ENCODE measurements at places on chromosomes 12 and 14.
A peak's percentile ranks its signal among the peaks of the same experiment; 100 is the strongest.

DNA sequence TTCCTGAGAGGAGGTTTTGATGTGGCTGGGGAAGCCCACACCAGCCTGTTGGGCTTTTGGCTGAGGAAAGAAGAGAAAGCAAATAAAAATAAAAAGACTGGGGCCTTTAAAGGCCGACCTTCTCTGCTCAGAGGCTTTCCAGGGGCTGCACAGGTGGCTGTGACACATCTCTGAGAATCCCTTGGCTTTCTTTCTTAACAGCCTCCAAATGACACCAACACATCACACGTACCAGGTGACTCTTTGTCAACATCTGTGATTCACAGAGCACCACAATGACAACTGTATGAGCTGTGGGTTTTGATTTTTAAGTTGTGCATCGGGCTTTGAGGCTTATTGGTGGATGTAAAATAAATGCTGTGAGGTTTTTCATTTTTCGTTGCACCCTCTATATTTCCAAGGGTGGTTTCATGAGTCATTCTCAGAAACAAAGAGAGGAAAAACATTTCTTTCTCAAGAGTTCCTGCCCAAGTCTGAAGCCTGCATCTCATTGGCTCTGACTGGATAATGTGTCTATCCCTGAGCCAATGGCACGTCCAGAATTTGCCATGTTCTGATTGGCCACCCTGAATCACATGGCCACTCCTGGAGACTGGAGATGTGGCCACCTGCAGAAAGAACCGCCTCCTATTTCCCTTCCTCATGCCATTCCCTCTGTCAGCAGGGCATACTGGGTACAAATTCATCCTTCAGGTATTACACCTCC, 349.0 kb downstream of the GLT1D1 start:
- no peak for DNase-seq

- no peak for DNase-seq
Observed at GRCh38 chr14:80634106-80634758, 307.3 kb downstream of the CEP128 start.

DNA sequence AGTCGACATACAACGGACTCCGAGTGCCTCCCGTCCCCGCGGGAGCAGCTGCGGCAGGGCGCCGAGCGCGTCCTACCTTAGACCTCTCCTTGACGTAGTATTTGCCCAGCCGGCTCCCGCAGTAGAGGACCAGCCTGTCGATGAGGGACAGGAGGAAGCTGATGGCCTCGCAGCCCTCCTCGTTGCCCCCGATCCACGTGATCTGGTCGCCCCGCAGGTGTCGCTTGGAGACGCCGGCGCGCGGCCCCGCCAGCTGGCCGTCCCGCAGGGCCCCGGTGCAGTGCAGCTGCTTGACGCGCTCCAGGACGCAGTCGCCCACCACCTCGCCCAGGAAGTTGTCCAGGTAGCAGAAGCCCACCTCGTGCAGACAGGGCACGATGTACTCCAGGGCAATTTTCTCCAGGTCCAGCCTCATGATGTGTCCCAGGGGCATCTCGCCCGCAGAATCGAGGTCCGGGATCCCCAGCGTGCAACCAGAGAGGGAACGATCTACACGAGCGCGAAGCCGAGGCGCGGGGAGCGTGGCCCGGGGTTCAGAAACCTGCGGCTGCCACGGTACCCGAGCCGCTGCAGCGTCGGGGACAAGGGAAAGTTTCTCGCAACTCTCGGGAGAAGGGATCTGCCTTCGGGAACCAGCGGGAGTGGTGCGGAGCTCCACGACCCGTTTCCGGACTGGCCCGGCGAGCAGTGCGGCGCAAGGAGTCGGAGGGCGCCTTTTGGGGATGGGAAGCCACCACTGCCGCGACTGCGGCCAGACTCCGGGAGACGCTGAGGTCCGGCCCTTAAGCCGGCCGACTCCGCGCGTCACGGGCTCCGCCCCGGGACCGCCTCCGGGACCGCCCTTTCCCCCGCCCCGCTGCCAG, at the start of gene EGLN3:
TSS of gene EGLN3 (minus strand) at position 755 of the 863 bp plus-strand sequence. CDS start at position 433, 322 bp downstream.
- peak; percentile 97 for DNase-seq

- DNase-seq: no peak
Observed at GRCh38 chr14:95497561-95498011, 18.9 kb downstream of the SYNE3 start.

- DNase-seq: no peak
Observed at GRCh38 chr12:62969695-62970094, 34.7 kb upstream of the PPM1H start.

GRCh38 chr12:24947541-24948419, 1.1 kb downstream of the BCAT1 start:
- DNase-seq: no peak

GRCh38 chr12:56082382-56082781, 2.4 kb downstream of the ERBB3 start:
- no peak for DNase-seq

DNA sequence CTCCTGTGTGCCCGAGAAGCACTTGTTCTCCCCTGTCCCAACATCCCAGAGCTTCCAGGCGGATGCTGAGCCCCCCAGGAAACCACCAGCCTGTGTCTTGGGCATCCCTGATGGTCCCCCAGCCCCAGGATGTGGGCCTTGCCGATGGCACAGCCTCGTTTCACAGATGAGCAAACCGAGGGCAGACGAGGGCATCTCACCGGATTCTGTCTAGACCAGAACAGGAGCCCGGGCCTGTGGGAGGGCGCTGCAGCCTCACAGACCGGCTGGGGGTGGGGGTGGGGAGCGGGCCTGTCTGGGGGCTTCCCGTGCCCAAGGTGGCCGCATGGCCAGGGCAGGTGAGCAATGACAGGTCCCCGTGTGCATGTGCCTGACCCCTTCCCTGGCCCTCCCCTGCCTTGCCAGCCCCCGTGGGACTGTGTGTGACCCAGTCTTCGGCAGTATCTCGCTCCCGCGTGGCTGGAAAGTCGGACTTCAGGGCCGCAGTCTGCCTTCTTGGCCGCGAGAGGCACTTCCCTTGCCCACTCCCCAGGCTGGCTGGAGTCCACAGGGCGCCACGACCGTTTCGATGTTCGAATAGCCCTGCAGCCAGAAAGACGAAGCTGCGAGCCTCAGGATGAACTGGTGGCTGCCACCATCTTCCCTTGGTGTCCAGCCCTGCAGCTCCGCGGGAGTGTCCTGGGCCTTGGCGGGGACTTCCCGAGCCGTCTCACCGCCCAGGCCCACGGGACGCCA, 8.9 kb downstream of the RFLNA start:
- no peak for DNase-seq

DNA sequence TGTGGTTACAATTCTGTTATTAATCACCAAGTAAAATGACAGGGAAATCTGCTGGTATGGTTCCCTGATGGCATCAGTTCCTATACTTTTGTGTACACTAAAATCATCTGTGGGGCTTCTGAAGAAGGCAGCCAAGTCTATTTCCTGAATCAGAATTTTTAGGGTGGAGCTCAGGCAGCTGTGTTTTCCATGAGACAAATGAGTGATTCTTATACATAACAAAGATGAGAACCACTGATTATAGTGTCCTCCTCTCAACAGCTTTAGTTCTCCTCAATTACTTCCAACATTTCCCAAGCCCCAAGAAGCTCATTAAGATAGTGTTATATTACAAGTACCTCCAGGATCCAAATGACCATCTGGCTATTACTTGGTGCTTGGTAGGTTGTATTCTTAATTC, 64.5 kb upstream of the USP44 start:
- no peak for DNase-seq

- DNase-seq: no peak
Observed at GRCh38 chr14:29301571-29301970, 535.0 kb downstream of the FOXG1 start.

DNA sequence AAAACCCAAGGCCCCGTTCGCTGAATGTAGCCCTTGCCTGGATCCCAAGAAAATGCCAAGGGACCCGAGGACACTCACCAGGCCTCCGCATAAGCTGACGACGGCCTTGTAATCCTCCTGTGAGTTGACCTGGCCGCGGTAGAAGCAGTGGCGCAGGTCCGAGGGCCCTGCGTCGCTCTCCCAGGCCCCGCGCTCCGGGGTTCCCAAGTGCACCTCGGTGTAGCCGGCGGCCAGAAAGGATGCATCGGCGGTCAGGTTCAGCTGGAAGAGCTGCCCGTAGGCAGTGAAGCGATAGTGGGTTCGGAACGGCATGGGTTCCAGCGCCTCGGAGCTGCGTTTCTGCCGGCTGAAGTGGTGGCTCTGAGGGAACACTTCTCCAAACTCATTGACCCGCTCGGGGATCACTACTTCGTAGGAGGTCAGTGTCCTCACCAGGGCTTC, 1.2 kb downstream of the ADAMTS20 start:
- DNase-seq: peak; percentile 56

DNA sequence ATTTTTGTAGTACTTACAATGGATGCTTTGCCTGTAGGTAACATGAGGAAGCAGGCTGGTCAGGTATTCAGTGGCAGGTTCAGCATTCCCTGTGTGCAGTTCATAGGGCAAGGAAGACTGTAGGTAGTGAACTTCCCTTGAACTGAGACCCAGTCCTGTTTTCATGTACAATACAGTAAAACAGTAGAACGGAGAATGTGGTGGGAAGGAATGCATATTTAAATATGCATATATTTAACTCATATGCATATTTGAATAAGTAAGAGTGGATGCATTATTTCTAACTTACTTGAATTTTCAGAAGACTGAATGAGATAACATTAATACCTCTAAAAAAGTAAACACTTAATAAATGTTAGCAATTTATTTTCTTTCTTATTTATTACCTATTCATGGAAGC, 147.6 kb upstream of the FLRT2 start:
- DNase-seq: no peak

GRCh38 chr12:45669093-45669492, 60.4 kb upstream of the ARID2 start:
- no peak for DNase-seq

- DNase-seq: no peak
Observed at GRCh38 chr12:11981121-11981733, 89.5 kb upstream of the BCL2L14 start.

DNA sequence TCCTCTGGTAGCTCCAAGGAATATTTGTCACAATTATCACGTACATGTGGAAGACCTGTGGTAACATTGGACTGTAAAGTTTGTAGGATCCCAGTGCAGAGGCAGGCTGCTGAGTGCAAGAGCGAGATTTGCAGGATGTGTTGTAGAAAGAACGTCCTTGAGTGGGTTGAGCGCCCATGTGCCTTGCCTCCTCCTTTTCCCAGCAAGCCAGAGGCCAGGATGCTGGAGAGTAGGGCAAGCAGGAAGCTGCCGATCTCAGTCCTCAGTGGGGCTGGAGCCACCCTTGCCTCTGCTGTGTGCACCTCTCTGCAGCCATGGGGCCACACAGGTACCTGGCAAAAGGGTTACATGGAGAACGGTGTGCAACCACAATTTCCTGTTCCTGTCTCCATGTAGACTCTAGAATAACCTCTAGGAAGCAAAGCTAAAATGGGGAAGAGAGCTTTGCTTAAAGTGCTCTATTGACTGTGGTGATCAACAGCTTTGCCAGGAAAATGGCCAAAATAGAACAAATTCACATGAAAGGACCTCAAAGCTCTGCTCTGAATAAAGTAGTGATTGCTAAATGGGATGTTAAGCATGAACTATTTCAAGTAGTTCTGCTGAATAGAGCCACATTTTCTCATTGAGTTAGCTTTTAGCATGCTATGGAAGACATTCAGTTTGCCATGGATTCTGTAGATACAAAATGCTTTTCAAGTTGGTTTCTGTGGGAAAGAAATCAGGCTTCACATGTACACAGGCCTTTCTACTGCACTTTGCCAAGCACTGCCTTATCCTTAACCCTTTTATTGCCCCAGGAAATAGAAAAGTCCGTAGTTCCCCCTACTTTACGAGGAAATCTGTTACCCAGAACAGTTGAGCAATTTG, 37.4 kb downstream of the ANKRD9 start:
- DNase-seq: no peak

GRCh38 chr12:96061864-96062453, 26.6 kb upstream of the LTA4H start:
- DNase-seq: peak; percentile 90

- no peak for DNase-seq
Observed at GRCh38 chr12:104643819-104644669, 187.3 kb downstream of the CHST11 start.

- DNase-seq: no peak
Observed at GRCh38 chr12:32854097-32854496, 42.5 kb downstream of the PKP2 start.

DNA sequence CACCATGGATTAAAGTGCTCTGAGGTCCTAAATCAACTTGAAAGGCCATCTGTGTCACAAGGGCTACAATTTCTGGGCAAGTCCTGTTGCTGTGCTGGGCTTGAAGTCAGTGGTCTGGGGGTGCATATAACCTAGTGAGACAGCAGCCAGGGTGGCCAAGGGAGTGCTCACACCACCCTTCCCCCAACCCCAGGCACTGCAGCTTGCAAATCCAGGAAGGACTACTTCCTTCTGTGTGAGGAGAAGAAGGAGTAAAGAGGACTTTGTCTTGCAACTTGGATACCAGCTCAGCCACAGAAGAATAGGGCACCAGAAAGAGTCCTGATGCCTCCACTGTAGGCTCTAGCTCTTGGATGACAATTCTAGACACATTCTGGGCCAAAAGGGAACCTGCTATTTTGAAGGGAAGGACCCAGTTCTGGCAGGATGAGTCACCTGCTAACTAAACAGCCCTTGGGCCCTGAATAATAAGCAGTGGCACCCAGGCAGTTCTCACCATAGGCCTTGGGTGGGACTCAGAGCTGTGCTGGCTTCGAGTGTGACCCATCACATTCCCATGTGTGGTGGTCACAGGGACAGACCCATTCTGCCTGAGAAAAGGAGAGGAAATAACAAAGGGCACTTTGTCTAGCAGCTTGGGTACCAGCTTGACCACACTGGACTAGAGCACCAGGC, 32.6 kb upstream of the DHRS7 start:
- DNase-seq: peak; percentile 73

- DNase-seq: no peak
Observed at GRCh38 chr12:30599608-30600007, 96.1 kb downstream of the IPO8 start.

- no peak for DNase-seq
Observed at GRCh38 chr14:55858604-55859003, 259.6 kb upstream of the PELI2 start.

DNA sequence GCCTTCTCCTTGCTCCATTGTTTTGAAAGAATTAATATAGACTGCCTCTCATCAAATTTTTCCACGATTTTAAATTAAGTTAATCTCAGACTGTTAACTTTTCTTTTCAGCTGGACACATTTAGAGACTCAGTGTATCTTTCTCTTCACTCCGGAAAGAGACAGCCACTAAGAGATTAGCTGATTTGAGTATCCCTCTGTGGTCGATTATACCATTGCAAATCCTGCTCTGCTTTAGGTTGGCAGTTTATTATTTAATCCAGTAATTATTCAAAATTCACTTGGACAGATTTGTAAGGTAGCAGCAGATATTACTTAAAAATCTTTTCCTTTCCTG, 588 bp upstream of the TWF1 start:
- DNase-seq: no peak

GRCh38 chr12:63440048-63440447, 228.2 kb downstream of the DPY19L2 start:
- no peak for DNase-seq

- no peak for DNase-seq
Observed at GRCh38 chr12:32400114-32400672, 835 bp downstream of the FGD4 start.

- DNase-seq: no peak
Observed at GRCh38 chr12:11834104-11834812, 184.8 kb downstream of the ETV6 start.

GRCh38 chr14:61417883-61418455, 96.6 kb downstream of the PRKCH start:
- no peak for DNase-seq

Measured in islet precursor cell (in vitro differentiated cells).